CD14-positive monocyte (primary cell): ENCODE measurements at places on chromosomes 6 and 20.

GRCh38 chr20:31580706-31581105, 24.4 kb upstream of the ID1 start:
- DNase-seq, result no peak

DNA sequence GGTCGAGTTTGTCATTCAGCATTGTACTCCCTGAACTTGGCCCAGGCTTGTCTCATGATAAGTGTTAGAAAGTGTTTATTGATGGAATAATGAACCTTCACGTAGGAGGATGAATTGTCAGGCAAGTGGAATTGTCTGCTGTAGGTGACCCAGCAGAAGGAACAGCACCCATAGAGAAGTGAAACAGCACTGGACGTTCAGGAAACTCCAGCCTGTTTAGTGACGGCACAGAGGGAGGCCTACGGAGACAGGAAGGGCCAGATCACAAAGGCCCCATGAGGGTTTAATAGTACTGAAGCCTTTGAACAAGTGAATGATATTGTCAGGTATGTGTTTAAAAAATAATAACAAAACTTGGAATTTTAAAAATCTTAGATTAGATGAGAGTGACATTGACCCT, 2.9 kb downstream of the STX11 start:
- DNase-seq, result peak; percentile 87

GRCh38 chr6:5214570-5215052, 46.1 kb downstream of the LYRM4 start:
- DNase-seq, result no peak

GRCh38 chr6:31086788-31087440, 25.5 kb downstream of the C6orf15 start:
- no peak for DNase-seq

DNA sequence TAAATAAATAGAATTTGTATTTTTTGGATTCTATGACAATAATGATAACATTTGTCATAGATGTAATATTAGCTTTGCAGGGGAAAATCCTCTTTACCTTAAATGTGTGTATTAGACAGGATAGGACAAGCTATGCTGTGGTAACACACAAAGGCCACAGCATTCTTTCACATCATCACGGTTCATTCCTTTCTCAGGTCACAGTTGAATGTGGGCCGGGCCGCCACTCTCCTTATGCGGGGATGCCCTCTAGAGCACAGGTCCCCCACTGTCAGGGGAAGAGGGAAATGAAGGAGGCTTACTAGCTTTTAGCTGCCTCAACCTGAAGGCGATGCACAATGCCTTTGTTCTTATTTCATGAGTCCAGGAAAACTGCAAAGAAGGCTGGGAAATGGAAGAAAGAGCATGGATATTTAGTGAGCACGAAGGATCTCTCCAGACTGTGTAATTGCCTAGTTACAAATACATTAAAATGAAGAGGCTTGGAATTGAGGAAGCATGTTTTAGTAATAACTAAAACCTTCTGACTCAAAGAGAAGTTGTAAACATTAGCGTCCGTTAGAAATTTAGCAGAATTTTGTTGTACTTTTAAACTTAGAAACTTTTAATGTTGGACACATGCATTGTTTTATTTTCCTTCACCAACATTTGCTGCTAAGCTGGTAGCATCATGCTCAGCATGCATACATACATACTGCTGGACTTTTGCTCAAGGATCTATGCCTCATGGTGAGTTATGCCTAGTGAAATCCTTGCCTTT, 248.9 kb upstream of the FOXQ1 start:
- no peak for DNase-seq

GRCh38 chr20:2780948-2781347, 19.5 kb downstream of the CPXM1 start:
- no peak for DNase-seq

DNA sequence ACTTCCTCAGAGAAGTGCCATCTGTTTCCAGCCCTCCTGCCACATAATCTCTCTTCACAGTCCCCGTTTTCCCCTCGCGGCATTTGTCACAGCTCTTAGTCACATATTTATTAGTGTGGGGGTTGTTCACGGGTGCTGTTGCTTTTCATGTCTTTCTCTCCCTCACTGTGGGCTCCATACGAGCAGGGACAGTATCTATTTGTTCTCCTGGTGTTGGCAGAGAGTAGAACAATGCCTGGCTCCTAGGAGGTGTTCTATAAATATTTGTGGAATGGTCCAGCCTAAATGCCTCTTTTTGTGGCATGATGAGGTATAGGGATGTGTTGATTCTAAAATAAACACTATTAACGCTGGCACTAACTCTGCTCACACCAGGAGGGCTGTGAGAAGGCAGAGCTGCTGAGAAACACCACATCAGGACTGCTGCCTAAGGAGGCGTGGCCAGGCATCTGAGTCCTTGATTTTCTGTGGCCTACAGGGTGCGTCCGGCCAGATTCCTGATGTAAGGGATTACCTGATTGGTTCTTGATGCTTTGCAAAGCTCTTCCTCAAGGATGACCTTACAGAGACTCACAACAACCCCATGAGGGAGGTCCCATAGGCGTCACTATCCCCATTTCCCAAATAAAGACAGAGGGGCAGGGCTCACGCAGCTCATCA, 219.8 kb upstream of the ARID1B start:
- DNase-seq, result peak; percentile 34

- DNase-seq, result no peak
Observed at GRCh38 chr6:99575544-99576227, 7.2 kb upstream of the CCNC start.

- no peak for DNase-seq
Observed at GRCh38 chr20:44911264-44911921, 1.5 kb downstream of the PABPC1L start.

DNA sequence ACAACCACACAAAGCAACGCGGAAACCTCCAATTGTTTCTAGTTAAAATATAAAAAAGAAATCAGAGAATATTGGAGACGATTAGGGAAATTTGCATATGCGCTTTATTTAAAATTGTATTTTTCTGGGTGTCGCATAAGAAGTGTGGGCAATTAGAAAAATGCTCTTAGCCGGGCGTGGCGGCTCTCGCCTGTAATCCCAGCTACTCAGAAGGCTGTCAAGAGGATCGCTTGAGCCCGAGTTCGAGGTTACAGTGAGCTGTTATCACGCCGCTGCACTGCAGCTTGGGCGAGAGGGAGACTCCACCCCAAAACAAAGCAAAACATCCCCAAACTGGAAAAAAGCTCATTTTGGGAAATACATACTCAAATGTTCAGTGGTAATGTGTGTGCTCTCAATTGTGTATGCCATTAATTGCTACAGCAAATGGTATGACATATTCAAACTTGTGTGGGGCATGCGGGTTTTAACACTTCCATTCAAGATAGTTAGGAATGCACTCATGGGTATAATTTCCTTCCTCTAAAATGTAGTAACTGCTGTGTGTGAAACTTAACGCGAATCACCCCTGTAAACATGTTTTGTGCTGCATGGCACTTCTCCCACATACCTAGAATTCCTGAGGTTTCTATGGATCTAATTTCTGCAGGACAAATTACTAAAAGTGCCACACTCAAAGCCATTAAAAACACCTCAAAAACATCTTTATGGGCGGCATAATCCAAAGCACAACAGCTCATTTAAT, 54.7 kb upstream of the HFE start:
- no peak for DNase-seq

DNA sequence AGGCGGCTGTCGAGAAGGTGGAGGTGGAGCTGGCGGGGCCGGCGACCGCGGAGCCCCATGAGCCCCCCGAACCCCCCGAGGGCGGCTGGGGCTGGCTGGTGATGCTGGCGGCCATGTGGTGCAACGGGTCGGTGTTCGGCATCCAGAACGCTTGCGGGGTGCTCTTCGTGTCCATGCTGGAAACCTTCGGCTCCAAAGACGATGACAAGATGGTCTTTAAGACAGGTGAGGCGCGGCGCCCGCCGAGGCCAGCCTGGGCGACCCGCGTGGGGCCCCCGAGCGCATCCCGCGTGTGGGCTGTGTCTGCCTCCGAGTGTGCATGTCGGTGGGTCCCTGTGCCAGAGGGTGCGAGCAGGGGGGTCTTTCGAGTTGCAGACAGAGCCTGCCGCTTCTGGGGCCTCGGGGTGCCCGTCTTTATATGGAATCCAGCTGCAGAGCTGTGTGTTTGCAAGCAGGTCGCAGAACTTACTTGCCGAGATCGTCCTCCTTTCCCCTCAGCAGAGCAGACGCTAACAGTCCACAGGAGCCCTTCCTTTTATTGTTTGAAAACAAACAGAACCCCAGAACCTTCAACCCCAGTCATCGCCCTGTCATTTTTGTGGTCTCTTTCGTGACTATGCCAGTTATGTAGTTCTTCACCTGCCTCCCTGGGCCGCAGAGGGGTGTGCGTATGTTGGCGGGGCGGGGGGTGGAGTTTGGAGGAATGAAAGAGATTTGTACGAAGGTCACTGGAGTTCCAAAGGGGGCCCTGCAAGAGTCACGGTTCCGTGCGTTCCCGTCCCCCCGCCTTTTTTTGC, 766 bp downstream of the SLC16A10 start:
- DNase-seq, result no peak

DNA sequence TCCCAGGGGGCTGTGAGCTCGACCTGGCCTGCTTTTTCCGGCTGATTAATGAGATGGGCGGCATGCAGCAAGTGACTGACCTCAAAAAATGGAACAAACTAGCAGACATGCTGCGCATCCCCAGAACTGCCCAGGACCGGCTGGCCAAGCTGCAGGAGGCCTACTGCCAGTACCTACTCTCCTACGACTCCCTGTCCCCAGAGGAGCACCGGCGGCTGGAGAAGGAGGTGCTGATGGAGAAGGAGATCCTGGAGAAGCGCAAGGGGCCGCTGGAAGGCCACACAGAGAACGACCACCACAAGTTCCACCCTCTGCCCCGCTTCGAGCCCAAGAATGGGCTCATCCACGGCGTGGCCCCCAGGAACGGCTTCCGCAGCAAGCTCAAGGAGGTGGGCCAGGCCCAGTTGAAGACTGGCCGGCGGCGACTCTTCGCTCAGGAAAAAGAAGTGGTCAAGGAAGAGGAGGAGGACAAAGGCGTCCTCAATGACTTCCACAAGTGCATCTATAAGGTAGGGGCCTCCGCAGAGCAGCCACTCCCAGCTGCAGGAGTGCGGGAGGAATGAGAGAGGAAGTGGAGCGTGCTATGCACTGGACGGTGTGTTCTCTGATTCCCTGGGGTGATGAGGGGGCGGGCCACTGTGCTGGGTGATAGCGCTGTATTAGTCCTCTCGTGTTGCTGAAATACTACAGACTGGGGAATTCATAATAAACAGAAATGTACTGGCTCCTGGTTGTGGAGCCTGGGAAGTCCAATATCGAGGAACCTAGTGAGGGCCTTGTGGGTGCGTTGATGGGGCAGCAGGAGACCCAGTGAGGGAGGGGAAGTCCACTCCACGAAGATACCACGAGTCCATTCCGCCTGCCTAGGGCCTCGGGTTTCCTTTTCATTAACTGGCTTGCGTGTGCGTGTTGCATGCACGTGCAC, 161.7 kb downstream of the DTNBP1 start:
- DNase-seq, result no peak

DNA sequence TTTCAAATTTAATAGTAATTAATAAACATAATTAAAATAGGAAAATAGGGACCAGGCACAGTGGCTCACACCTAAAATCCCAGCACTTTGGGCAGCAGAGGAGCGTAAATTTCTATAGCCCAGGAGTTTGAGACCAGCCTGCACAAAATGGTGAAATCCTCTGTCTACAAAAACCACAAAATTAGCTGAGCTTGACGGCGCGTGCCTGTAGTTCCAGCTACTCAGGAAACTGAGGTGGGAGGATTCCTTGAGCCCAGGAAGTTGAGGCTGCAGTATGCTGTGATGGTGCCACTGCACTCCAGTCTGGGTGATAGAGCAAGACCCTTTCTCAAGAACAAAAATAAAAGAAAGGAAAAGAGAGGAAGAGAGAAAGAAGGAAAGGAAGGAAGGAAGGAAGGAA, 1387.0 kb upstream of the ADGRB3 start:
- DNase-seq, result no peak

DNA sequence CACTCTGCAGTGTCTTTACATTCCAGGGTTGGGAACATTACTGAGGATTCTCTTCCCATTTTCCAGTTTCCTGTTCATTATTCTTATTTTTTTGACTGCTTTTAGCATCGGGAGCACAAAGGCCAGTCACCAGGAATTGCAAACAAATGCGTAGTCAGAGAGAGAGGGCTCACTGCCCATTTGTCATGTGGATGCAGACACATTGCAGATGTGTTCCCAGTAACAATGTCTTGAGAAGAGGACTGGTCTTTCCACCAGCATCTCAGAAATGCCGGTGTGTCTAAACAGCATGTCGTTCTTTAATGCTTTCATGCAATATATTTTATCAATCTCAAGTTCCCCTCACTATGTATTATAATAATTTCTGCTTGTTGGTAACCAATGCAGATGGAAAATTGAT, 952 bp upstream of the TAAR6 start:
- DNase-seq, result no peak

DNA sequence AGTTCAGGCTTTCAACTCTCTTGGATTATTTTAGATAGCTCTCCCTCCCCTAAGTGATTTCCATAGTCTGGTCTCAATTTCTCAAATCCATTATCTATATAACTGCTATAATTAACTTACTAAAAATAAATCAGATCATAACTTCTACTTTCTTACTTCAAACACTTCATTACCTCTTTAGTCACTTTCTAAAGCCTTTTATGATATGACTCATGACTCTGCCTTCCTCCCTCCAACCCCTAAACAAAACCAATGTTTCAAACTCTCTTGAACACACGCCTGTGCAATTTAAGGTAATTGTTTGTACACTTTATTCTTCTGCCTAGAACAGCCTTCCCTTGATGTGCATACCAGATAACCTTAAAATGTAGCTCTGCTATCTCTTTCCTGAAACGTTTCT, 100.5 kb downstream of the LMBRD1 start:
- DNase-seq, result no peak

DNA sequence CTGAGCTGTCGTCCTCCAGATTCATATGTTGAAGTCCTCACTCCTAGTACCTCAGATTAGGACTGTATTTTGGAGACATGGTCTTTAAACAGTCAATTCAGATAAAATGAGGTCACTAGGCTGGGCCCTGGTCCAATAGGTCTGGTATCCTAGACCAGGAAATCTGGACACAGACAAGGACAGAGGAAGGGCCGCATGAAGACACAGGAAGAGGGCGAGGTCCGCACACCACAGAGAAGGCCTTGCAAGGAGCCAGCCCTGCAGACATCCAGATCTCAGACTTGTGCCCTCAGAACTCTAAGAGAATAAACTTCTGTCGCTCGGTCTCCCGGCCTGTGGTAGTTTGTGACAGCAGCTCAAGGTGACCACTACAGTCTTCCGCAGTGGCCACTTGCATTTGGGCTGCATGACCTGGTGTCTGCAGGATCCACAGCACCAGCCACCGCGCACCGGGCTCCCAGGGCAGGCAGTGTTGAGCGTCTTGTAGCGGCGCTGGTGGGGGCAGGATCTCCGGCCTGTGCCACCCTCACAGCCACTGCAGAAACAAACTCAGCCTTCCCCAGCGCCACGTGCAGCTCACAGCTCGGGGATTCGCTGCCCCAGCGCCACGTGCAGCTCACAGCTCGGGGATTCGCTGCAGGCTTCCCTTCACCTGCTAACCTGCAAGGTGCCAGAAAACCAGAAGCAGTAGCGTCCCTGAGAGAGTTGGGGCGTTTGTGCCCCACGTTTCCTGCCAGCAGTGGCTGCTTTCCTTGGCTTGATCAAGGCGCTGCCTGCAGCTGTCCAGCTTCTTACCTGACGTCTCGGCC, 6.0 kb upstream of the RBM38 start:
- no peak for DNase-seq
